ENCODE measurements at places on chromosomes 6 and 20.

DNA sequence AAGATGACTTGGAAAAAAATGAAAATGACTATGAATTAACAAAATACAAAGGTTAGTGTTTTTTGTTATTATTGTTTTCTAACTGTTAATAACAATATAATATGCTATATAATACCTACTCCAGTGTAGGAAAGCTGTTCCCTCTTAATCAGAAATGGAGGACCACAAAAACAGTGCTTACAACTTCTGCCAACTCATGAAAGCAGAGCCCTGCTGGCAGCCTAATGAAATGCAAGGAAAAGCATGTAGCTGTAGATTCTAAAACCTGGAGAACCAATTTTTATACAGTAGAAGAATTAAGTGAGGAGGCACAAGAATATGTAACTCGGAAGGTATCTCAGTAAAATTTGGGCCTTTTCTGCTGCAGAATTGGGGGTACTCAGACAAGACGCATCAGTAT, 29.4 kb downstream of the PHIP start:
- no peak for DNase-seq

DNA sequence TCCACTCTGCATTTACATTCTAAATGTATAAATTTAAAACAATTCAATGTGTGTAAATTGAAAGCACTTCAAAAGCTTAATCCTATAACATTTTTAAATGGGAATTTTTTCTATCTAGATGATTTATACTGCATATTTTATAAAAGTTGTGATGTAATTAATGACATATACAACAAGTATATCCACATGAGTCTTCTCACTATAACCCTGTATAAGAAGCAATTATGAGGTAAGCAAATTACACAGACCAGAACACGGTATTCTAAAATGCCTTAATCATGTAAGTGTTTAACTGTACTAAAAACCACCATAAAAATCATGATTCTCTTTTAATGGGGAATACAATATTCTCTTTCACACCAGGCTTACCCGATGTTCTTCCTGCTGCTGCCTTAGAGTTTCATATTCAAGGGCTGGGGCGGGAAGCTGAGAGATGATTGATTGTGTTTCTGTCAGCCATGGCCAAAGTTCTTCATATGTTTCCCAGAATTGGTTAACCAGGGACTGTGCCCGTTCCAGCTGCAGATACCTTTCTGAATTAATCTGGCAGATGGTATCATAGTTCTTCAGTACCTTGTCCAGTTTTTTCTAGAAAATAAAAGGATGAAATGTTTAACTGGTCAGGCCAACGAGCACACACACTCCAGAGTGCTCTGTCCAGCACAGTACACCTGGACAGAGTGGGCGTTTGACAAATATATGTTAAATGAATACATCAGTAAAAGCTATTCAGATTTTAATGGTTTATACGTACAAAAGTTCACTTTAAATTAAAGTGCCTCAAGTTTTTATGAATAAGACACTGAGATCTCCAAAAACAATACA, 127.4 kb downstream of the DST start:
- DNase-seq, result no peak

- no peak for DNase-seq
Observed at GRCh38 chr20:2692036-2692885, at the start of gene EBF4. Gene EBF4, plus strand, starts transcription at chr20:2692780. Its CDS starts 866 bp downstream, at chr20:2693646.

GRCh38 chr6:41697861-41698781, 37.3 kb downstream of the TFEB start:
- DNase-seq, result no peak
